ENCODE measurements at places on chromosomes 2 and 18.

DNA sequence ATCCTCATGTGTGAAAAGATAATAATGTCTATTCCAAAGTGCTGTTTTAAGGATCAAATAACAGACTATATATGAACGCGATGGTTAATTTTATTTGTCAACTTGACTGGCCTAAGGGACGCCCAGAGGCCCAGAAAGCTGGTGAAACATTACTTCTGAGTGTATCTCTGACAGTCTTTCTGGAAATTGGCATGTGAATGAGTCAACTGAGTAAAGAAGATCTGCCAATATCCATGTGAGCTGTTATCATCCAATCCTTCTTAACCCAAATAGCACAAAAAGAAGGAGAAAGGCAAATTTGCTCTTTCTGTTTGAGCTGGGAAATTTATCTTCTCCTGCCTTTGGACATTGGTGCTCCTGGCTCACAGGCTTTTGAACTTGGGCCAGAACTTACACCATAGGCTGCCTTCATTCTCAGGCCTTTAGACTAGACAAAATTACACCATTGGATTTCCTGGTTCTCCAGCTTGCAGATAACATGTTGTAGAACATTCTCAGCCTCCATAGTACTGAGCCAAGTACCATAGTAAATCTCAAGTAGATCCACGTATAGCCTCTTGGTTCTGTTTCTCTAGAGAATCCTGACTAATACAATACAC lies 114.7 kb upstream of the DOCK10 start:
- no peak for DNase-seq

DNA sequence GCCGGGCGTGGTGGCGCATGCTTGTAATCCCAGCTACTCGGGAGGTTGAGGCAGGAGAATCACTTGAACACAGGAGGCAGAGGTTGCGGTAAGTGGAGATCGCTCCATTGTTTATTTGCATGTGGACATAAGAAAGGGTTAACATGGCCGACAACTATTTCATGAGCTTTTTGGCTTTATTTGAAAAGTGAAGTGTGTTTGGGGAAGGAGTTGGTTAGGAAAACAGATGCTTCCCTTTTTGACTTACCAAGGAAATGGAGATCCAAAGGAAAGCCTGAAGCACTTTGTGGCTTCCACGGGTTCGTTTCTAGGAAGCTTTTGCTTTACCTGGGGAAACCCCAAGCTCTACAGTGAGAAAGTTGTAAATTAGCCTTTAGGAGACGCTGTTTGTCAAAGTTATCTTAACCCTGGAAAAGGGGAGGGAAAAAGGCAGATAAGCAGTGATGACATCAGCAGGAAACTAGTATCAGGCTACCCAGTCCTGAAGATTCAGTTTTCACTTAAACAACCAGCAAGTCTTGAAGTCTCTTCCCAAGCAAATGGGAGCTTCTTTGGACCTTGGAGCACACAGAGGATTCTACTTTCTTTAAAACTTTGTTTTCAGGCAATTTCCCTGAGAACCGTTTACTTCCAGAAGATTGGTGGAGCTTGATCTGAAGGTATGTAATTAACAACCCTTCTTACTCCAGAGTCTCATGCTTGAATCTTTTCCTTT lies at the start of gene CASP10:
Gene CASP10, plus strand, starts transcription at position 492 of the 715 bp plus-strand sequence. CDS start 2,637 bp downstream, outside the sequence.
- no peak for DNase-seq

- DNase-seq, result no peak
These were observed 5.8 kb upstream of the TLK1 start for GRCh38 chr2:171166328-171166983.

DNA sequence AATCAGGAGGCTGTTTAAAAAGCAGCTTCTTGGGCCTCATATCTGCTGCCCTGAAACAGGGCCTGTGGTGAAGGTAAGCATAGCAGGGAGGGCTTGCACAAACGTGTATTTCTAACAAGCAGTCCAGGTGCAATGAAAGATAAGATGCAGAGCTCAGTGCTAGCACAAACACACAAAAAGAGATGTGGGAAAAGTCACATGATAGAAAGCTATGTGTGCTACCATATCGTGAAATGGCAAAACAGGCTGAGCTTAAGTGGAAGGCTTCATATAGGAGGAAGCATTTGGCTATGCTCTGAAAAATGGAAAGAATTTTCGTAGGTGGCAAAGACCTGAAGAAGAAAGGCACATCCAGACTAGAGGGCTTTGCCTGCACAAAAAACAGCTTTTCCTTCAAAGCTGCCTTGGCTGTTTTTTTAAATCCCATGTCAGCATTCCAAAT lies 10.2 kb downstream of the RSAD2 start:
- DNase-seq, result no peak

DNA sequence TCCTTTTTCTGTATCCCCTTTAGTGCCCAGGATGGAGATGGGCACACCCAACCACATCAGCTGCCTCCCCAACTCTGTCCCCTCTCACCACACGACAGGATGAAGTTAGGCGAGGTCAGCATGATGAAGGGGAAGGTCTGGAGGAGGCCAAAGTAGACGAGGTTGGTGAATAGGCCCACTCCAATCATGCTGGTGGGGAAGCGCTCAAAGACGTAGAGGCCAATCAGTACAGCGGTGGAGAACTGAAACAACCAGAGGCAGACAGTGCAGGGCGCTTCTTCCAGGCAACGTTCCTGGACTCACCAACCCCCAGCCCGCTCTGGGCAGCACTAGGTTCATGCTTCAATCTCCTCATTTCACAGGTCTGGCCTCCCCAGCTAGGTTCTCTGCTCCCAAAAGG lies 2.9 kb downstream of the TEX261 start:
- DNase-seq, result no peak

DNA sequence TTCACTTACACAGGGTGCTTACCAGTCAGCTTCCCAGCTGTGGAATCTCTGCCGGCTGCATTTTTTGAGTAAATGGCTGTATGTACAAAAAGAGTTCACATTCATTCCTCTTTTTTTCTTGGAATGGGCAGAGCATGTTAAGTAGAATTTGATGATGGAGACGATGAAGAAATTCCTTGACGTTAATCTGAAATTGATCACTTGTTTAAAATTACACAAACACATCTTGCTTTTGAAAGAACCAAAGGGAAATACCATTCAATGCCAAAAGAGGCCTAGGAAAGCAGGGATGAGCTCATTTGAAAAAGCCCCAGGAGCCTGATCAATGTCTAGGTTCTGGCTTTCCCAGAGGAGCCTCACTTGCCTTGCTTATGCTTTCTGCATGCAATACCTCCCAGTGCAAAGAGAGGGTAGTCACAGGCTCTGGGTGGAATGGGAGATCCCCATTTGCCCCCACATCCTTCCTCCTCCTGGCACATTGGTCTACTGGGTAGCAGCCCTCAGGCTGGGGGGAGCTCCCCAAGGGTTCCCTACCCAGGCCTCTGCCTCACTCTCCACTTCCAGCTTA lies 12.3 kb upstream of the SMAD7 start:
- DNase-seq, result no peak

DNA sequence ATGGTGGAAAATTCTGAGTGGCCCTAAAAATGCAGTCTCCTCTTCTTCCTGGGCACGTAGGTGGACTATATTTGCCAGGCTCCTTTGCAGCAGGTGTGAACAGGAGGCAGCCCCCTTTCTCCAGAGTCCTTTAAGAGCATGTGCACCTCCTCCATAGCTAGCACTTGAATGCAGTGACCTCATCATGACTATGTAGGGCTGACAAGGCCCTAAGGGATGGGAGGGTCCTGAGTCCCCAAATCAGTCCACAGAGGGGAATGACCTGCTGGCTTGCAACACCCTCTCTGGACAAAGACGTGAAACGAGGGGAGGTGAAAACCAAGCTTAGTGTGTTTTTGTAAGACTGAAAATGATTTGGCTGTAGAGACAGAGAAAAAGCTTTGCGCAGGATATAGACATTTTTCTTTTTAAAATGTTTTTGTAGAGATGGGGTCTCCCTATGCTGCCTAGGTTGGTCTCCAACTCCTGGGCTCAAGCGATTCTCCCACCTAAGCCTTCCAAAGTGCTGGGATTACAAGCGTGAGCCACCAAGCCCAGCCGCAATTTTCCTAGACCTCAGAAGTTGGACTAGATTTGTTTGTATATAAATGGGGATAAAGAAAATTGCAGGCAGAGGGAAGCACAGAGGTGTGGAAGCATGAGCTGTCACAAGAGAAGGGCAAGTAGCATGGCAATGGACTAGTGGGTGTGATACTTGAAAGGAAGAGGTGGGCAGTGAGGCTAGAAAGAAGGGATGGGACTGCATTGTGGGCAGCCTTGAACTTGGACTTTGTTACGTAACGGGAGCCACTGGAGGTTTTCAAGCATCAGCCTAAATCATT lies 28.8 kb downstream of the LONRF2 start:
- DNase-seq, result no peak

DNA sequence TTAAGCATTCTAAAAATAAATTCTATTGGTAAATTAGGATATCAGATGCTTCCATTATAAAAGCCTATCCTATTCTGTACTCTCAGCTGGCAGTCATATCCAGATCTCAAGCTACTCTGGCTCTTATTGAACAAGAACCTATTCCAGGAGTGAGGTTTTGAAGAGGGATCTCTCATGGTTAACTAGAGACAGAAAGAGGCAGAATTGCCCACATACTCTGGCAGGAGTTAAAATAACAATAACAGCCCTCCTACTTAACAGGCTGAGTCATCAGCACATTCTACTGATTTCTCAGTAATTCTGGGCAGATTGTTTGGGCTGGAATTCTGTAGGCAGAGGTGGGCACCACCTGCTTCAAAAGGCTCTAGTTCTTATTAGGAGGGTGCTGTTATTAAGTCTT lies 142.0 kb upstream of the UNC80 start:
- DNase-seq, result no peak

DNA sequence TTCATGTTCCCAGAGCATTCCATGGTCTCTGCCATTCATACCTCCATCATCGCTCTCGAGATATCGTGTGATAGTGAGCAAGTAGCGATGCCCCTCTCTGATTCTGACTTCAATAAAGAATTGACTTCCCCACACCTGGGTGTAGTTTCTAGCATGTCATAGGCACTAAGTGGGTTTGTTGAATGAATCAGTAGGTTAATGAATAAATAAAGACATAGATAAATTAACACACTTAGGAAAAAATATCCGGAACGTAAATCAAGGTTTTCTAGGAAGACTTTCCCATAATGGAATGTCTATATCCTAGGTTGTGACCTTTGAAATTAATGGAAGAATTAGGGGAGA lies 159.1 kb downstream of the DOCK10 start:
- DNase-seq, result no peak

DNA sequence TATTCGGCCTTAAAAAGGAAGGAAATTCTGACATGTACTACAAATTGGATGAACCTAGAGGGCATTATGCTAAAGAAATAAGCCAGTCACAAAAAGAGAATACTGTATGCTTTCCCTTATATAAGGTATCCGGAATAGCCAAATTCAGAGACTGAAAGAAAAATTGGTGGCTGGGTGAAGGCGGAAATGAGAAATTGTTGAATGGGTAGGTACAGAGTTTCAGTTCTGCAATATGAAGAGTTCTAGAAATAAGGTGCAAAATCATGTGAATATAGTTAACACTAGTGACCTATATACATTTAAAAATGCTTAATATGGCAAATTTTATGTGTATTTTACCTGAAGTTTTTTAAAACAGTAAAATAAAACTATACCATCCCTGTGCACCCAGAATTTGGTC lies 43.1 kb downstream of the RMP24 start:
- no peak for DNase-seq

GRCh38 chr2:163493359-163494298 lies 242.2 kb downstream of the FIGN start:
- DNase-seq, result no peak

DNA sequence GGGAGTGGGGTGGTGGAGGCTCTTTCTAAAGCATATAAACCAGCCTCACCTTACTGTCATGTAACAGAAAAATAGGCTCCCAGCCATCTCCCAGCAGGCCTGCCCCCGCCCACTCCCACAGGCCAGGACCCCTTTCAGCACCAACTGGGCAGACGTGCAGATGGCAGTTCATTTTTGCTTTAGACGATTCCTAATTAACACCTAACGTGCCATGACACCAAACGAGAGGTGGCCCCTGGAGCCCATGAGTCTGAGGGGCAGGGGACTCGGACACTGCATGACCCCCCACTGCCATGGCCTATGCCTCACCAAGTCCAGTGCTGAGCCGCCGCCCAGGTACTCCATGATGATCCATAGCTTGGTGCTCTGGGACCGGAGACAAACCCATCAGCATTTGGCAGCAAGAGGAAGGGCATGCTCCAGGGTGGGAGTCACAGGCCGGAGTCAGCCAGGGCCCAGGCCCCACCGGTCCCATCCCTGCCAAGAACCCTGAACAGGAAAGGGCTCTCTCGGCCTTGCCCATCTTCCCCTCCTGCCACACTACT lies 7.9 kb downstream of the STK25 start:
- no peak for DNase-seq

- DNase-seq, result peak; percentile 79
These were observed 111.4 kb upstream of the SMAD7 start for GRCh38 chr18:49061991-49062831.

DNA sequence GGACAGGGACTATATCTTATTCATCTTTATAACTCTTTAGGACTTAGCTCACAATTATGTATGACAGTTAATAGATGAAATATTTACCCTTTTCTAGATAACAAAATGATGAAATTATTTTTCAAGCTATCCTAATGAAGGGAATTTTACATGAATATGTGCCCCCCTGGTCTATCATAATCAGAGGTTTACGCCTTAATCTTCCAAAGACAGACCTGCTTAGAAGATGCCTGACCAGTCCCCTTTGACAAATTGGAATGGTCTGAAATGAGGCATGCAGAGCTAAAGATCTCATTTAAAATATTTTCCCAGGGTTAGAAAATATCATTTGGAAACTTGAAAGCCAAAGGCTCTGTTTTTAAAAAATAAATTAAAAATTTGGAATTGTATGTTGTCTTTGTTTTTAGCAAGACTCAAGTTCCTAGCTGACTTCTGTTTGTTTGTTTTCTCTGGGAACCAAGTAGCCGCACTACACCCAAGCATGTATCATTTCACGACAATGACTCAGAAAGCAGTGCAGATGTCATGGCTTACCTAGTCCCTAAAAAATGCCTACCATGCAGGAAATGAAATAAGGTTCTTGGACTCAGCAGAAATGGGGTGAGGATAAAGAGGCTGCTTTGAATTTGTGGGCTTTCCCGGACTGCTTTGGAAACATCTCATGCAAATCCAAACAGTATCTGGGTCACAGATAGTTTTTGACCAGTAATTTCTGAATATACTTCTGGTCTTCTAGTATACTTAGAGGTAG lies 162.1 kb downstream of the ZEB2 start:
- DNase-seq, result no peak

- DNase-seq, result no peak
These were observed 79.2 kb upstream of the IL1R2 start for GRCh38 chr2:101912545-101912944.

GRCh38 chr18:45755934-45756333 lies 32.0 kb downstream of the SLC14A1 start:
- DNase-seq, result no peak

GRCh38 chr18:62609764-62610163 lies 86.9 kb downstream of the ZCCHC2 start:
- no peak for DNase-seq

DNA sequence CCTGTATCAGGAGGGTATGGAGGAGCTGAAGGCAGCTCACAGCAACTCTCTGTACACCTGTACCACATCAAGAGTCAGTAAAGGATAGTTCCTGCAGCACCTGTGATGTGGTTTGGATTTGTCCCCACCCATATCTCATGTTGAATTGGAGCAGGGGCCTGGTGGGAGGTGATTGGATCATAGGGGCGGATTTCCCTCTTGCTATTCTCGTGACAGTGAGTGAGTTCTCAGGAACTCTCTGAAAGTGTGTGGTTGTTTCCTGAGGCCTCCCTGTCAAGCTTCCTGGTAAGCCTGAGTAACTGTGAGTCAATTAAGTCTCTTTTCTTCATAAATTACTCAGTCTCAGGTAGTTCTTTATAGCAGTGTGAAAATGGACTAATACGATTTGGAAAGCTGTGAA lies 28.9 kb downstream of the OSBPL1A start:
- no peak for DNase-seq
